ENCODE measurements at places on chromosomes 5 and 9.

DNA sequence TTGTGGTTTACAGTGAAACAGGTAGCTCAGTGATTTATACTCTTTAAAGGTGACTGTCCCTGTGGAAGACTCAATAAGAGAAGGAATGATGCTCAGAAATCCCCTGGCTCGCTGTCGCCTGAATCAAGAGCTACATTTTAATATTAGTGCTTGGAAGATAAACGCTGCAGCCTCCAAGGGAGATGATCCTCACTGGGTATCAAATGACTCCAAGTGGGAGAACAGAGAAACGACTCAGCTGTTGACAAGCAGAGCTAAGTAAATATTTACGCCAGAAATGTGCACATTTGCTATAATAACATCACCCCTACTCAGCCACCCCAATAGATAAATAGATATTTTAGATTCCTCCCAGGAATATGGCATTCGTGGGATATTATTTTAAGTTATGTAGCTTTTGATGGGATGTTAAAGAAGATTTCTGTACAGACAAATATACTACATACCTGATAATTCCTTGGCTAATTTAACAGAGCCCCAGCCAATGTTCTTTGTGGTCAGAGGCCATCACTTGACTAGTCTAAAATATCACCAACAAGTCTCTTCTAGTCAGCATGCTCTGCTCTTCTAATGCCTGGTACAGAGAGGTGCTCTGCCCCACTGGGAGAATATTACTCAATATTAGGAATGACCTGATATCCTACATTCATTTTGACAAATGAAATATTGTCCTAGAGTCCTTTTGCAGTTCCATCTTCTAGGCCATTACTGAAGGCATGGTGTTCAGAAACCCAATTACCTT, 18.3 kb upstream of the CCDC192 start:
- DNase-seq = no peak

DNA sequence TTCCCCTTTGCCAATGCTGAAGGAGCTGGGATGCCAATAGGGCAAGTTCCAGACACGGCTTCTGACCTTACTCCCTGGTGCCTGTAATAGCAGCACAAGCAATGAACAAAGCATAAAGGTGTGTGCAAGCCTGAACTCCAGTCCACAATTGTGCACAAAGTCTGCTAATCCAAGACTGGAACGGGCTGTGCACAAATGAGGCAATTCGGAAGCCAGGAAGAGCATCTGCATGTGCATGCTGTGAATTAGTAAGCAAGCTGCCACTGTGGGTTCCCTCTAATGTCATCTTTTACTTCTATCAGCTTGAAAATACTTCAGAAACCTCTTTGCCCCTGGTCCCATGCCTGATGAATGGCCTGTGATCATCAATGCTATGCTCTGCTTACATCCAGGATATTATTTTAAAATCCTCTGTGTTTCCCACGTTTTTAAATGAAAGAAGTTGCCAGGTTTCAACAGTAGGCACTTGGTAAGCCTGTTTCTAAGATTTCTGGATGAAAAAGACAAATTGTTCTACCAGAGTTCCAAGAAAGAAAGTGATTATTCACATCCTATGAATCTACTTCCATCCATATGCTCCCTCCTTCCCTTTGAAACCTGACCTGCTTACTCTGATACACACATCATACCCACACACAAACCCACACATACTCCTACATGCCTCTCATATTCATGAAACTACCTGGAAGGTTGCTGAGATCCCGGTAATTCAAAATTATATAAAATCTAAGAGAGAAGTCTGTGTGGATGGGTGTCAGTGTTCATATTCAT, 165.7 kb downstream of the KCTD16 start:
- peak; percentile 57 for DNase-seq

- DNase-seq = no peak
These were observed 57.4 kb downstream of the NRG2 start for GRCh38 chr5:139985733-139986132.

DNA sequence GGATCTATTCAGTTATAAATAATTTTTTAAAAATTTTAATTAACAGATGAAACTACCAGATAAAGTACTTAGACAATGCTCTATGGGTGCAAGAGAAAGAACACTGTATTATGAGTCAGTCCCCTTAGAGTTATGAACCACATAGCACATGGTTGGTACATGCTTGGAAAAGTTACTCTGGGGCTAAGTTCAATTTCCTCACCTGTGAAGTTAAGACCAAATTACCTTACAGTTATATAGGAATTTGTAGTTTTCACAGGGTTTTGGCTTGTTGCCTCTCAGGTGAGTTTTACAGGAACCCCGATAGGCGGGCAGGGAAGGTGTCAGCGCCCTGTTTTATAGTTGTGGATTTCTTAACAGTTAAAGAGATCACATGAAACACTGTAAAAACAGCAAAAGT, 1.2 kb downstream of the PANK3 start:
- DNase-seq = no peak

- peak; percentile 51 for DNase-seq
These were observed 3.2 kb upstream of the NFX1 start for GRCh38 chr9:33287087-33287490.

DNA sequence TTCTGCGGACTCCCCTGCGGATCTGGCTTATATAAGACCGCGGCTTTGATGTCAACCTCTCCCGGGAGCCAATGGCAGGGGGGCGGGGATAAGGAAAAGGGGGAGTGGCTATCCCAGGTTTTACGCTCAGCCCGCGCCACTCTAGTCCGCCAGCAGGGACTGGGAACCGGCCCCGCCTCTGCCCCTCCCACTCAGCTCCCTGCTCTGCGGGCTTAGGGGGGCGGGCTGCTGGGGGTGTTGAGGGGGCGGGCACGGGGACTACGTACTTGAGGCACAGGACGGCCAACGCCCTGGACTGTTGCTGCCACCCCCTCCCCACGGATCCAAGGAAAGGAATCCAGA, at the start of gene HAND1:
TSS of gene HAND1 (minus strand) at position 4 of the 342 bp plus-strand sequence. CDS start 219 bp downstream, outside the sequence.
- no peak for DNase-seq

- no peak for DNase-seq
These were observed 28.7 kb upstream of the PALM2AKAP2 start for GRCh38 chr9:109751253-109751652.

- peak; percentile 22 for DNase-seq
These were observed 132.0 kb upstream of the SV2C start for GRCh38 chr5:75951158-75951557.

DNA sequence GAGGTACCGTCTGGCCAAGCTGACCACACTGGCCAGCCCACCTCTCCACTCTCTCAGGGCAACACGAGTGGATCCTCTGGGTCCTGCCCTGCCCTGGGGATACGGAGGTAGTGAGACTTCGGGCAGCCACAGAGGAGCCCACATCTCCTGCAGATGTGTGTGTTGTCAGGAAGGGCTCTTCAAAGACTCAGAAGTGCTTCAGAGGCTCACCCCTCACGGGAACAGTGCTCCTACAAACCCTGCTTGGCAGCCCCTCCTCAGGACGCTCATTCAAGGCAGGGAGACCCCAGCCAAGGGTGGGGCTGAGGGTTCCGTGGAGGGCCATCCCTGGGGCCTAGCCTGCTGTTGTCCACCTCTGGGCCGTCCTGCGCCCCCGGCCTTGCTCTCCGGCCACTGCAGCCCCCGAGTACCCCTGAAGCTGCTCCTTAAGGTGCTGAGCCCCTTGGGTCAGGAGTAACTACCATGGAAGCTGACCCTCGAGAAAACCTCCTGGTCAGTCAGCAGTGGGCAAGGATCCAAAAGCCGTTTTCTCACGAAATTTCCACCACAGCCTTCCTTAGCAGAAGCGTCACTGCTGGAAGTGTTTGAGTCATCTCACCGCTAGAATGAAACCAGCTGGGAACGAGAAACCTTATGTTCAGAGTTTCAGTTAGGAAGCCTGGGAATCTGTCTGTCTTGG, 23.2 kb upstream of the LRRC14B start:
- DNase-seq = no peak

- DNase-seq = no peak
These were observed 9.2 kb upstream of the FUBP3 start for GRCh38 chr9:130570208-130570607.

DNA sequence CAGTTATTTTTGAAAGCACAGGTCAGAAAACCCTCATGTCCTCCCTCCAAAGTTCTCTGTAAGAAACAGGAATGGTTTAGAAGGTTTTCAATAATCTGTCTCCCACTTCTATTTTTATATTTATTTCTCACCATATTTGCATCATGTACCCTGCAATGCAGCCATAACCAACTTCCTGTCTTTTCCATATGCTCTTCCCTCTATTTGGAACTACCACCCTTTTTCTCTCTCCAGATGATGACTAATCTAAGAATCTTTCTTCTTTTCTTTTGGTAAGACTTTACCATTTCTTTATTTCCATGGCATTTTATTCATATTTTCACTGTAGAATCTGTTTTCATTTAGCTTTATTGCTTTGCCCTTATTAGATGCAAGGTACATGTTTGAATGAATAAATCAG, 33.9 kb downstream of the MAN2A1 start:
- no peak for DNase-seq

- no peak for DNase-seq
These were observed 124.6 kb downstream of the CAMK4 start for GRCh38 chr5:111348661-111349329.

- DNase-seq = no peak
These were observed 73.2 kb downstream of the AOPEP start for GRCh38 chr9:94799578-94800264.

GRCh38 chr5:65952259-65952658, 25.9 kb downstream of the ERBIN start:
- DNase-seq = peak; percentile 27

DNA sequence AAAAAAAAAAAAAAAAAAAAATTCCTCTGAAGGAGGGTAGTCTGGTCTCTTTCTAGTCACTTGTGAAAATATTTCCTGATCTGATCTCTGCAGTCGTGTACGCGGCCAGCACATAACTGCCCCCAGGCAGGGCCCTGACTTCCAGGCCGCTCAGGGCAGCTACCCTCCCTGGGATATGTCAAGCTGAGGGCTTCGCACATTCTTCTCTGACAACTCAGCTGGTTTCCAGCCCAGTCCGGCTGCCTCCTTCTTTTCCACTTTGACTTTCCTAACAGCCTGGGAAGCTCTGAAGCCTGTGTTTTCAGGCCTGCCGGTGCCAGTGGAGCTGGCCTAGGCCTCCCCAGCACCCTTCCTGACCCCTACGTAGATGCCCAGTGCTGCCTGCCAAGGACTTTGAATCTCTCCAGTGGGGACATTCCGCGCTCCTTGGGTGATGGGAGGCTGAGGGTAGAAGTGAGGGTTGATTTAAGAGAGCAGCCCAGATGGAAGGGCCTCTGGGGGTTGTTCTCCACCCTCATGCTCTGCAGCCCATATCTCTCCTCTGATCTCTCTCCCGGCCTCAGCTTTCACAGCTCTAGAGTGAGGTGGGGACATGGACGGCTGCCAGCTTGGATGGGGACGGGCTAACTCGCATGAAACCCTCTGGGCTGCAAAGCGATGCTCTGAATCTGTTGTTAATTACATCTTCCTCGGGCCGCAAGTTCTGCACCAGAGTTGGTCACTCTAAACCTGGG, 20.7 kb downstream of the COL5A1 start:
- DNase-seq = no peak

GRCh38 chr5:177302354-177303110, 987 bp downstream of the RAB24 start:
- DNase-seq = no peak

- DNase-seq = no peak
These were observed 18.0 kb downstream of the MAP3K1 start for GRCh38 chr5:56833325-56833724.

DNA sequence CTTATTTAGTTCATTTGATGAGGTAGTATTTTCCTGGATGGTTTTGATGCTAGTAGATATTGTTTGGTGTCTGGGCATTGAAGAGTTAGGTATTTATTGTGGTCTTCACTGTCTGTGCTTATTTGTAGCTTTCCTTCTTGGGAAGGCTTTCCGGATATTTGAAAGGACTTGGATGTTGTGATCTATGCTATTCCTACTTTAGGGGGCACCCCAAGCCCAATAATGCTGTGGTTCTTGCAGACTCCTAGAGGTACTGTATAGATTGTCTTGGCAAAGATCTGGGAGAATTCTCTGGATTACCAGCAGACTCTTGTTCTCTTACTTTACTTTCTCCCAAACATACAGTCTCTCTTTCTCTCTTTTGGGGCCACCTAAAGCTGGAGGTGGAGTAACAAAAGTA, 315.7 kb downstream of the MAT2B start:
- no peak for DNase-seq

DNA sequence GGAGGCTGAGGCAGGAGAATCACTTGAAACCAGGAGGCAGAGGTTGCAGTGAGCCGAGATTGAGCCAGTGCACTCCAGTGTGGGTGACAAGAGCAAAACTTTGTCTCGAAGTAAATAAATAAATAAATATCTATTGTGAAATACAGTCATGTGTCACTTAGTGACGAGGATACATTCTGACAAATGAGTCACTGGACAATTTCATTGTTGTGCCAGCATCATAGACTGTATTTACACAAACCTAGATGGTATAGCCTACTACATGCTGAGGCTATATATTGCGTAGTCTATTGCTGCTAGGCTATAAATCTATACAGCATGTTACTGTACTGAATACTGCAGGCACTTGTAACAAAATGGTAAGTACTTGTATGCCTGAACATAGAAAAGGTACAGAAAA, 61.1 kb upstream of the CCL21 start:
- DNase-seq = no peak

- no peak for DNase-seq
These were observed 195.7 kb downstream of the NR3C1 start for GRCh38 chr5:143207563-143208364.

DNA sequence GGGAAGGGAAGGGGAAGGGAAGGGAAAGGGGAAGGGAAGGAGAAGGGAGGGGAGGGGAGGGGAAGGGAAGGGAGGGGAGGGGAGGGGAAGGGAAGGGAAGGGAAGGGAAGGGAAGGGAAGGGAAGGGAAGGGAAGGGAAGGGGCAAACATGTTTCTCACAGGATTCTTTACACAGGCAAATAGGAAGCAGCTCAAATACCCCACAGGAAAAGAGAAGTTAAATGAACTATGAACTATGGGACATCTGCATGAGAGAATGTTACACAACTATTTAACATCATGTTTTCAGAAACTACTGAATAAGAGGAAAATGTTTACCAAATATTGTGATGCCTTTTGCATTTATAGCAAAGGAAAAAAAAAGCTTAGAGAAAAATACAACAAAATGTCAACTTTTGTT, 125.4 kb upstream of the SLC30A5 start:
- DNase-seq = no peak
